Mucosa of descending colon (tissue), 3 donors: ENCODE measurements at places on chromosomes 1 and 21.

DNA sequence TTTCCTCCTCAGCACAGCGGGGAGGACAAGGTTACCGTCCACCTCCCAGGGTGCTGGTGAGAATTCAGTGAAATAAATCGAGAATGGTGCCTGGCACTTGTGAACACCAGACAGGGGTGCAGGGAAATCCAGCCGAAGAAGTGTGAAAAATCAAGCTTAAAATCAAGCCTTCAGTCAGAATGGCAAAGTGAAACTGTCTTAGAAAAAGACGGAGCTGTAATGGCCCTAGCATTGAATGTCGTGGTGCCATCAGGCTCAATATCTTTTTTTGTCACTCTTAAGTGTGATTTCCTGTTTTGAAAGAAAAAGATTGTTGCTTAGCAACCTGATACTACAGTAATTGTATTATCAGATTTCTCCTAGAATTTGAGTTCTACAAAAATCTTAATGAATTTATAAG, 22.1 kb downstream of the EDARADD start:
- DNase-seq, result no peak

- DNase-seq, result no peak
Observed at GRCh38 chr1:175443332-175443731, 250.8 kb upstream of the KIAA0040 start.

DNA sequence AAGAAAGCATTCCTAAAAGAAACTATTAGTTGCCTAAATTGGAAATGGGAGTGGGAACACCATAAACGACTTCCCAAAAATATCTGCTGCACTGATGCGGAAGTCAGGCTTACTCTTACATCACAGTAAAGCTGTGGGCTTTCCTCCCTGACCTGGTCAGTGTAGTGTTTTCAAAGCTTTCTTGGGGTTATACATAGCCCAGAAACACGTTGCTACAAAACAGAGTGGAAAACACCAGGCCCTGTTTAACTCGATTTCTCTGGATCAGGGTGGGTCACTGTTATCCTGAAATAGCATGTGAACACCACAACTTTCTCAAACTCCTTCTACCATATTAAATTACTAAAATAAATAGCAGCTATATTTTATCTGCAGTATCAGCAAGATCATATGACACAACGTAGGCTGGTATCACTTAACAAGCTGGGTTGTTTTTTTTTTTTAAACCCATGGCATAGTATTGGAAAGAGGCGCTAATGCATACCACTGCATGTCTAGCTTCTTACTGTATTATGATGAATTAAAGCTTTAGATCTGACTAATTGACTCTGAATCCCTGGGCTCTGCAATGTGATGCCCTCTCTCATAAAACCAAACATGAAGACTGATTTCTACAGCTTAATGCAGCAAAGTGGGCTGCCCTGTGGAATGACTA, 184.6 kb downstream of the TGFB2 start:
- no peak for DNase-seq

DNA sequence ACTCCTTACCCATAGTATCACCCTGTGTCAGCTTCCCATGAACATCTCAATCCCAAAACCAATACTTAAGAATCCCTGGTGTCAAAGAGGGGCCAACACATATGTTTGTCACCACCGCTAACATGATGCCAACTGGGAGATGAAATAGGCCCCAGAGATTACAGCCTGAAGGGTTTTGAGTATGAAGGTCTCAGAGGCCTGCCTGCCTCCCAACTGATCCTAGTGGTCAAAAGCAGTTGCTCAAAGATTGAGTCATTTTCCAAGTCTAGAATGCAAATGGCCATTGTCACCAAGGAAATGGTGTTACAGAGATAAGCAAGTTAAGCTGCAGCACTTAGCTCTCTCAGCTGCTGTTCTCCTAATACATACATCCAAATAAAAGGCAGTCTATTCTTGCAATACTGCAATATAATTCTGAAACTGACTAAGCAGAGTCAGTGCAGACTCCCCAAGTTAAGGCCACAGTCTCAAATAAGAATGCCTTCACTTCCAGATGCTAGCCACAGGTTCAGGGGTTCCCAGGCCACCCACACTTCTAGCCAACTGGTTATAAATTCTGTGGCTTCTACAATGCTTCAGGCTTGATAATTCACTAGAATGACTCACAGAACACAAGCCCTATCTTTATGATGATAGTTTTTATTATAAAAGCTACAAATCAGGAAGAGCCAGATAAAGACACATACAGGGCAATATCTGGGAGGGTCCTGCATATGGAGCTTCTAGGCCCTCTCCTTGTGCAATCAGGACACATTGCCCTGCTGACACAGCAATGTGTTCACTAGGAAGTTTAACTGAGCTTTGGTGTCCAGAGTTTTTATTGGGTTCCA, 18.7 kb downstream of the DUSP10 start:
- no peak for DNase-seq

DNA sequence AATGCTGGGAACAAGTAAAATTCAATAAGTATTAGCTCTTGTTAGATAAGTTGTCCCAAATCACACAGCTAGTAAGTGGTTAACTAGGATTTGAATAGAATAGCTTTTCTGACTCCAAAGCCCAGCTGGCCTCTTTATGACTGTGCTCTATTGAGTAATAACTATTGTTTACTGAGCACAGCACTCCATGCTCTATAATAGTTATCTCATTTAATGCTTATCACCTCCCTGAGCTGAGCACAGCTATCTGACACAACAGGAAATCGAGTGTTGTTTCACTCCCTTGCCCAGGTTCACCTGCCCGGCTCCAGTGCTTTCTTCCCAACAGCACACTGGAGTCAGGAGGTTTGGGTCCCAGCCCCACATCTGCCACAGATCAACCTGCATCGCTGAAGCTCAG, 38.8 kb upstream of the STMN1 start:
- no peak for DNase-seq

DNA sequence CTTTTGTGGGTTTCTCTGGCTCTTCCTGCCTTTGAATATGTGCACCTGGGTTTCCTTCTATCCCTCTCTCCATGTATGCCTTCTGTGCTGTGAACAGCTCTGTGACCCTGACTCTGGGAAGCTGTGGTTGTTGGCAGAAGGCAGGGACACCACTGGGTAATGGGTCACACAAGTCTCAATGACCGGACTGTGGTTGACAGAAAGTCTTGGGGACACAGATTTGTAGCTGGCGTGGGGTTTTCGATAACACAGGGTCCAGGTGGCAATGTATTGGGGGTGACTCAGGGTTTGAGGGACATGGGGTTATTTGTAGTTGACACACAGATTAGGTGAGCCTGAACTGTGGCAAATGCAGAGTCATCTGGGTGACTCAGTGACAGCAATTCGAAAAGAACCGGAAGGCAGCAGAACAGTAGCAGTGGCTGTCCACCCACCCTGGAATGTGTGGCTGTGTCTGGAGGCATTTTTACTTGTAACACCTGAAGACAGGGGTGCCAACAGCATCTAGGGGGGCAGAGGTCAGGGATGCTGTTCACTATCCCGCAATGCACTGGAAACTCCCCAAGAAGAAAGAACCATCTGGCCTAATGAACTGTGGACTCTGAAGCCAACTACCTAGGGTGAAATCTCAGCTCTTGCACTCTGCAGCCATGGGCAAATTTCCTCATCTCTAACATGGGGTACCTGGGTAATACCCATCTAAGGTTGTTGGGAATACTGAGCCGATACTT, 13.0 kb upstream of the SLC6A9 start:
- DNase-seq, result no peak

- no peak for DNase-seq
Observed at GRCh38 chr1:29648026-29648425, 411.7 kb downstream of the PTPRU start.

DNA sequence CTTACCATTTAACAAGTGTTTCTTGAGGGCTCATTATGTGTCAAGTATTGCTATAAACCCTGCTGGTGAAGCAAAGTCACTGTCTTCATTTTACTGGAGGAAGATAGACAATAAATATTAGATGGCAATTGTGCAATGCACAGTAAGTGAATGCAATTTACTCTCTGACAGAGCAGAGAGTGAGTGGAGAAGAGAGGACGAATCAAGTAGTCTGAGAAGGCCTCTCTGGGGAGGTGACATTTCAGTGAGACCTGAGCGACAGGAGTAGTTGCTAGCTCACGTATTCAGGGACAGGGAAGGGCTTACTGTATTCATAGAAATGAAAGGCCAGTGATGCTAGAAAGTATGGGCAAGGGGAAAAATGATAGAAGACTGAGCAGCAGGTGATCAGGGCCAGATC, 1.2 kb upstream of the NMNAT2 start:
- no peak for DNase-seq
